ENCODE measurements at places on chromosomes 1 and 21.

DNA sequence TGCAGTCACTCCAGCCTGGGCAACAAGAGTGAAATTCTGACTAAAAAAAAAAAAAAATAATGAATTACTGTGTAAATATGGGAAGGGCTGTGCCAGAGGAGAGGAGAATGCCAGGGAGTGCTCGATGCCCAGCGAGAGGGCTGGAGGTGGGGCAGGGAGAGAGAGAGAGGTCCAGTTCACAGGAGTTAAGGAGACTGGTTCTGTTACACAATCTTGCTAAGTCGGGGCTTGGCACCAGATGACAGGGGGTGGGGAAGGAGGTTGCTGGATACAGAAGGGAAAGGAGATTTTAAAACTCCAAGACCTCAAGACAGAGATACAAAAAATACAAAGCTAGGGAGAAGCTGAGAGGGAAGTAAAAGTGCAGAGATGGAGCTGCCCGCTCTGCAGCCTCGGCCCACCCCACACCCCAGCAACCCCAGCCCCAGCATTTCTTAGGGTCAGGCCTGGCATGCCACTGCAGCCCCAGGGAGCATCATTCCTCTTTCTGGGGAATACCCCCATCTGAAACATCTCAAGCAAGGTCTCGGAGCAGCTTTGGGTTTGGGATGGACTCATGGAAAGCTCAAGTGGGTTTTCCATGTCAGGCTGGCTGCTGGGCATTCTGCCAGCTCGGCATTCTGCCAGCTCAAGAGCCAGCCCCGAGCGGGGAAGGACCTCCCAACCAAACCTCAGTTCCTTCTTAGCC lies 991 bp downstream of the SELENBP1 start:
- no peak for DNase-seq

DNA sequence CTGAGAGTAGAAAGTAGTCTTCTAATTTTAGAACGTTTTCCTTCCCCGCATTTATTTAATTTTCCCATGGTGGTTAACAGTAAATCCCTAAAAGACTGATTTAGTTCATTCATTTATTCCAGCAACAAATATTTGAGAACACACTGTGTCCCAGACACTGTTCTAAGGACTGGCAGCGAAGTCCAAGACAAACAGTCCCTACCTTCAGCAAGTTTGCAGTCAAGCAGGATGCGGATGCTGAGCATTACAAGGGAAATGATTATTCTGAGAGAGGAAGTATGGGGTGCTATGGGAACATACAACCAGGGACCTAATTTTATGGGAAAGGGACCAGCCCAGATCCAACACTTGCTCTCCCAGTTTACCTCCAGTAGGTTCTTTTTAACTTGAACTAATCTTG lies 1.2 kb upstream of the C1orf74 start:
- no peak for DNase-seq

GRCh38 chr1:43705982-43706597 lies 1.2 kb upstream of the ST3GAL3 start:
- DNase-seq: no peak

GRCh38 chr1:41382480-41383090 lies 21.4 kb downstream of the FOXO6 start:
- DNase-seq: no peak

DNA sequence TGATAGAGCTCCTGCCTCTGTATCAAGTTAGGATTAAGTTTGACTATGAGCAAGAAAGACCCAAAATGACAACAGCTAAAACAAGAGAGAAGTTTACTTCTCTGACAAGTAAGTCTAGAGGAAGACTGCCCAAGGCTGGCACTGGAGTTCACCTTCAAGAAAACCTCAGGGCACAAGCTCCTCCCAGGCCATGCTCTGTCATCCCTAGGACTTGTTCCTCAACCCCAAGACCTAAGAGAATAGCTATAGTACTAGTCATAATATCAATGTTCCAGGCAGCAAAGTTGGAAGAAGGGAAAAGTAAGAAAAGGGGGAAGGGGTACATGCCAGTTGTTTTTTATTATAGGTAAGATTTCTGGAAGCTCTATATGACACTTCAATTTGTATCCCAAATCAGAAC lies 26.4 kb upstream of the DARS2 start:
- DNase-seq: no peak

DNA sequence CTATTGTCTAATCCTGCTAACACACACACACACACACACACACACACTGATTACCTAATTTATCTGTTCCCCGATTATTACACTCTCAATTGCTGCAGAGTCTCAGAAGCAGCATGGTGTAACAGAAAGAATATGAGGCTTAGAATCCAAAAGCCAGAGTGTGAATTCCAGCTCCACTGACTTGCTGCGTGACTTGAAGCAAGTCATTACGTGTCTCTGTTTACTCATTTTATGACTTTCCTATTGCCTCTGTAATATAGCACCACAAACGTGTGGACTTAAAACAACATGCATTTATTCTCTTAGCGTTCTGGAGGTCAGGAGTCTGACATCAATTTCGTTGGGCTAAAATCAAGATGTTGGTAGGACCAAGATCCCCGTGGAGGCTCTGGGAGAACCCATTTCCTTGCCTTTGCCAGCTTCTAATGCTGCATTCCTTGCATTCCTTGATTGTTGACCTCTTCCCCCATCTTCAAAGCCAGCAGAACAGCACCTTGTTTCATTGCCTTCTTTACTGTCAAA lies 55.9 kb upstream of the ATP5PO start:
- no peak for DNase-seq

DNA sequence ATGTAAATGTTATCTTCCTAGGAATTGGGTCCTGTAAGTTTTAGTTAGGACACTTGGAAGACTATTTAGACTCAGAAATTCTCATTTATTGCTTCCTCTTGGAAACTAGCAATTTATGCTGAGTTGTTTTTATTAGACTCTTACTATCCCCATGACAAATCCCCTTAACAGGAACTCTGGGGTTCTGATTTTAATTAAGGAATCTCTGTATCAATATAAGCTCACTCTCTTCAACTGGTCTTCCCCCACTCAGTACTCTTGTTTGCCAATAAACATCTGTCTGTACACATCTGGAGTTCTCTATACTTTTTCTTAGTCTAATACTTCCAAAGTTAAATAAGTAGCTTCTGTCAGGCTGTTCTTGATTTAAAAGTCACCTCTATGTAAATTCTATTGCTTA lies 64.1 kb upstream of the TBX15 start:
- DNase-seq: no peak

DNA sequence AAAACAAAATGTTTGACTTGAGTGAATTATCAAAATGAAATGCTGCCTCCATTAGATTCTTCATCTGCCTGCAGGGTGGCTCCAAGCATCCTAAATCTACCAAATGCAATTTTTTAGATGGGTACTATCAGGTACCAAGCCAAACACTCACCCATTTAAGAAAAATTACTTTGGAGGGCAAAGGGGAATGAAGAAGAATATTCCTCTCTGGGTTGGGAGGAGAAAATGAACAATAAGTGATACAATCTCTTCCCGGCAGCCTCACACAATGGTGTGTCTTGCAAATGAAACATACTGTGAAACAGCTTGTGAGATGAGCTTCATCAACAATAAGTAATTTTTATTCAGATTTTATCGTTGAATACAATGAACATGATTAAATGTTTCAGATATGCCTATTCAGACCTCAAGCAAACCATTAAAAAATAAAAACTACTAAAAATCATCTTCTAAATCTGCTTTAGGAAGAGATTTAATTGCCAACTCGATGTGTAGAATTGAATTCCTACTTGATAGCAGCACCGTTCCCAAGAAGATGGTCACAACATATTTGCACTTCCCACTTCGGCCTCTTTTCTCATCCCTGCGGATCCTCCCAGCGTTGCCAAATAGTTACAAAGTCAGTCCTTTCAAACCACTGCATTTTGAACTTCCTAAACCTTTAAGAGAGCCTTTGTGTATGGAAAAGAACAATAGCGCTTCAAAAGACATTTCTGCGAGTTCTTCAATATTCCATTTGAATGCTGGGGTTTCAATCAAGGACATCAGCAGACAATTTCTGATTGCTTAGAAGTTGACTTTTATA lies 2.7 kb downstream of the DAB1 start:
- DNase-seq: no peak

DNA sequence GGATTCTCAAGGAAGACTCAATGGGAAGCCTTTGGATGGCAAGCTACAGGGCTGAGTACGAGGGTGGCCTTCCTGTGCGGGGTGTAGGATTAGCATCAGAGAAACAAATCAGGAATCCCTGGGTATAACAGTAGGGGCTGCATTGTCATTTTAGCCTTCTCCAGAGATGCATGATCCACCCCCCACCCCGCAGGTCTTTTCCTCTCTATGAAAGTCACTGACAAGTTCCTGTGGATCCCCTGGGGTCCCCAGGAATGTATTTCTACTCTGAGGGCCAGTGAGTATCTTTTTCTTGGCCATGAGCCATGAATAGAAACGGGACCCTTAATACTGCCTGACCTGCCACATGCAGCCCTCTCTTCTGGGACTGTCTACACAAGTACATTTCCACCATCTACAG lies 473.0 kb upstream of the VAMP3 start:
- DNase-seq: no peak

GRCh38 chr1:7218210-7218832 lies 433.1 kb downstream of the CAMTA1 start:
- peak; percentile 2 for DNase-seq

GRCh38 chr1:30650968-30651320 lies 72.4 kb downstream of the MATN1 start:
- DNase-seq: no peak

GRCh38 chr1:193062698-193063463 lies 3.5 kb downstream of the RO60 start:
- no peak for DNase-seq

DNA sequence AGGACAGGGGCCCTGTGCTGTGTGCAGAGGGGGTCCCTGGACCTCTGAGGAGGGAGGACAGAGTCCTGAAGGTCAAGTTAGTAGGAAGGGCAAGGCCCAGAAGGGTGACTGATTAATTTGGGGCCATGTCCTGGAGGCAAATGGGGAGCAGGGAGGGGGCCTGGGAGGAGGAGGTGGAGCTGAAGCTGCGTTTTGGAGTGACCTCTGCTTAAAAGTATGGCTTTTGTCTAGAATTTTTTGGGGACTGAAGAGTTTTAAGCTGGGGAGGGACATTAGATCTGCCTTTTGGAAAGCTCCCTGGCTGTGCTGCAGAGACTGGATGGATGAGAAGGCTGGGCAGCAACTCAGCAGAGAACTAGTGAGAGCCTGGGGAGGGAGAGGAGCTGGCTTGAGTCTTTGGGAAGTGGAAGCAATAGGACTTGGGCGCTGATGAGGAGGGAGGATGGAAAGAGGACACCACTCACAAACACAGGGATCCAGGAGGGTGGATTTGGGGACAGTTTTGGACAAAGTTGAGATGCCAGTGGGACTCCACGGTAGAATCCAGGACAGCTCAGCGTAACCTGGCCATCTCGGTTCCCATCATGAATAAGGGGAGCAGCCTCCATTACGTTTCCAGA lies 52.9 kb downstream of the ACBD3 start:
- DNase-seq: no peak

DNA sequence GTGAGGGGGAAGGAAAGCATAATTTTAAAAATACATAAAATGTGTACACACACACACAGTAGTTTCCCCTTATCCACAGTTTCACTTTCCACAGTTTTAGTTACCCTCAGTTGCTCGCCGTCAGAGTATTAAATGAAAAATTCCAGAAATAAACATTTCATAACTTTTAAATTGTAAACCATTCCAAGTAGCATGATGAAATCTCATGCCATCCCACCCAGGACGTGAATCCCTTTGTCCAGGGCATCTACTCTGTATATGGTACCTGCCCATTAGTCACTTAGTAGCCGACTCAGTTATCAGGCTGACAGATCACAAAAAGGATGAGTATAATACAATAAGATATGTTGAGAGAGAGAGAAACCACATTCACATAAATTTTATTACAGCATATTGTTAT lies 36.2 kb downstream of the EPS15 start:
- no peak for DNase-seq

DNA sequence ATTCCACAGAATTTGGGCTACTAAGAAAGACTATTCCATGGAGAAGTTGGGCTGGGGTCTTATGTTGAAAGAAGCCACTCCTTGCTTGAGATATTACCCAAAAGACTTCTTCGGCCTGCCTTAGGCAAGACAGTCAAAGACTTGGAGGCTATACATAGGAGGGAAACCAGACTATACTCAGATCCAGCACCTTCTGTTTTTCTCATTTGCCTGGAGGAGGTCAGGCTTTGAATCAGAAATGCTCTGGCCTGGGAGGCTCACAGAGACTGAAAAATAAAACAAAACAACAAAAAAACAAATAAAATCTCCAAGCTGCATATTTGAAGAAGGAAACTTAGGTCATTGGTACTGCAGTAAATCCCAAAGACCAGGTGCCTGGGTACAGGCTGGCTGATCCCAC lies 38.4 kb upstream of the EXOSC10 start:
- no peak for DNase-seq

DNA sequence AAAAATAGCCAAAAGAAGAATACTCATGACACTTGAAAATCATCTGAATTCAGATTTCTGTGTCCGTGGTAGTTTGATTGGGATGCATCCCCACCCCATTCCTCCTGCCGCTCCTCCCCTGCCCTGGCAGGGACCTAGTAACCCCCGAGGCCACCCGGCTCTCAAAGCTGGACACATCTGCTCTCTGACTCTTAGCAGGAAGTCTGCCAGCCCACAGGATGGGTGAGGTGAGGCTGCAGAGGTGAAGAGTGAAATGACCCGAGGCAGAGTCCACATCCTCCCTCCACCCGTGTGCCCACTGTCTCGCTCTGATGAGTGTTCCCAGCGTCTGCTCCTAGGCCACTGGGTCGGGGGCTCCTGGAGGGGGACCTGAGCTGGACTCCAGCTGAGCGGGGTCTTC lies 308.5 kb upstream of the VAMP3 start:
- no peak for DNase-seq
